Aorta (tissue), 5 donors: ENCODE measurements at places on chromosomes 2 and 18. TPM values are rescaled to one million over a fixed set of nuclear protein-coding genes. Genes with fewer than 3 reads are reported as not detected.

Gene SERPINB12
- total RNA-seq, result not detected

Gene CABYR
- total RNA-seq, result 5.5 TPM

Gene LRRC30
- total RNA-seq, result not detected

Gene MEIS1
- 76.6 TPM for total RNA-seq

Gene B3GNT7
- total RNA-seq, result 4.0 TPM

Gene PDCD1
- total RNA-seq, result 0.75 TPM

Gene SLC9A2
- not detected for total RNA-seq

DNA sequence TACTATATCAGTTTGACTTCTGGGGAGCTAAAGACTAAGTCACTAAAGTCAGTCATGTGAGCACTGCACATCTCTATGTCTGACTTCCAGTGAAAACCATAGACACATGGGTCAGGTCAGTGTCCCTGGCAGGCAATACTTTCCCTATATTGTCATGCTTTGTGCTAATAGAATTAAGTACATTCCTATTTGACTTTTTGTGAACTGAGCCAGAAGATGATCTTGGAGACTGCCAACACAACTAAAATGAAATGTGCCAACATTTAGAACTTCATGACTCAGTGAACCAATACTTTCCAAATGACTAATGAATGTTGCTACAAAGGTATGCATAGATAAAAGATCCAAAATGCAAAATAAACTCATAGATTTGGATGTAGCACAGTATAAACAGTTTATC is 820.8 kb upstream of the FAM98A start:
- no peak for DNase-seq

GRCh38 chr2:240235149-240235803 is 94.8 kb upstream of the OTOS start:
- DNase-seq, result peak; percentile 39

GRCh38 chr2:240586919-240587800 is 626 bp downstream of the CAPN10 start:
- peak; percentile 38 for DNase-seq

GRCh38 chr18:40380686-40381439 is 1574.2 kb upstream of the PIK3C3 start:
- DNase-seq, result no peak

DNA sequence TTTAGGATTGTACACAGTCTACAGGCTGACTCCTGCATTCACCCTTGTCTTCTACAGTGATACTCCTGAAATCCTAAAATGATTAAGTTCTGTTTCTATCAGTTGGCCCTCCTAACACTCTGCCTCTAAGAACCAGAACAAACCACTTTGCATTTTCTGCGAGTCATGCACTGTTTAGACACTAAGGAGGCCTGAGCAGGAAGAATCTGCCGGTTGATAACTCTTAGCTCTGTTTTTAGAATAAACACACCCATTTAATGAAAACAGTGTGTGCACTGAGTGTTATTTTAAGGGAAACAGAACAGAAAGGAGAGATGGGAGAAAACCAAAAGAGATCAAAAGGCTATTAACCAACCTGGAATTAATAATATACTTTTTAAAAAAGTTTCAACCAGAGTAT is 22.9 kb upstream of the SSB start:
- DNase-seq, result no peak

DNA sequence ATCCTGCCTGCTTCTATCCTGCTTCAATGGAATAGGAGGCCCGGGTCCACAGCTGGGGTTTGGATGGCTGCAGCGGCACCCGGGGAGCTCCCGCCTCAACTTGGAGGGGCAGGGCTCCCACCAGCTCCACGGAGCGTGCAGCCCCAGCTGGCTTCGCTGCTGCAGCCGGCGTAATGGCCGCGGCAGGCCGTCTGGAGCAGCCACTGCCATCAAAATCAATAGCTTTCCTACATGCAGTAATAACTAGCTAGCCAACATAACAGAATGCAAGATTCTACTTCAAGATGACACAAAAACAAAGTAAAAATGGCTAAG is 154.2 kb upstream of the RMP24 start:
- no peak for DNase-seq

DNA sequence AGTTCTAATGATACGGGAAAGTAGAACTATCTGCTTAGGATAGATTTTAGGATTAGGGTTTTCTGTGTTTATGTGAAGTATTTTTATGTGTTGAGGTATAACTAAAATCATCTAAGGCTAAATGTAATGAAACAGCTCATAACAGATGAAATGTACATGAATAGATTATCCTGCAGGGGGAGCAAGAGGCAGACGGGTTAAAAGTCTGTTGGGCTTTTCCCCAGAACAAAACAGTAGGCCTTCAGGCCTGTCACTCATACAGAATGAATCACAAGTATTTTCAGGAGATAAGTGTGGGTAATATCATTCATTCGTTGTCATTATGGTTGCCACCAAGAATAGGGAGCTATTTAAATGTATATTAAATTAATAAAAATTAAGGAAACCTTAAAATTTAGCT is 107.9 kb upstream of the IL1R2 start:
- no peak for DNase-seq

DNA sequence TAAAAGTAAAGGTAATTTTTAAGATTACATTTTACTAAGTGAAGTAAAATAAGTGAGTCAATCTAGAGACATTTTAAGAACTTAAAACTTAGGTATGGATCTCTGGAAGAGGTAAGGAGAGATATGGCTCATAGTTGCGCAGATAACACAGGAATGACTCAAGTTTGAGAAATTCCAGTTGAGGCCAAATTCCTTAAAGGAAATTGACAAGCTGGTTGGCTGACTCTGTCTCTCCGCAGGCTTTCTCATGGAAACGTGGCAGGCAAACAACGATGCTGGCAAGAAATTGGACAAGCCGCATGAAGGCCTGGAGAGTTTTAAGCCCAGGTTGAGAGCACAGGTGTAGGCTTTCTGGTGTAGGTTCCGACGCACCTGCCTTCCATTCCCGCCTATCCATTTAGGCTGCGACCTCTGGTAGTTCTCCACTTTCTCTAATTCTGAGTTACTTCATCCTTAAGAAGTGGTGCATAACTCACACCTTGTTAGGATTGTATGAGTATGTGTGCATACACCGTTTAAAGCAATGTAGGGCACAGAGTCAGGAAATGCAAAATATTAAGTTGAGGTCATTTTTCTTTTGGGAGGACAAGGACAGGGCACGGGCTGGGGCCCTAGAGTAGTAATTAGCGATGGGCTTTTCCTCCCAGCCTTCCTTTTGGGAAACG is 589 bp upstream of the DAW1 start:
- DNase-seq, result no peak

- peak; percentile 26 for DNase-seq
Observed at GRCh38 chr2:120767486-120768005, 31.9 kb downstream of the GLI2 start.

GRCh38 chr18:50797142-50797541 is 22.7 kb downstream of the MRO start:
- no peak for DNase-seq

DNA sequence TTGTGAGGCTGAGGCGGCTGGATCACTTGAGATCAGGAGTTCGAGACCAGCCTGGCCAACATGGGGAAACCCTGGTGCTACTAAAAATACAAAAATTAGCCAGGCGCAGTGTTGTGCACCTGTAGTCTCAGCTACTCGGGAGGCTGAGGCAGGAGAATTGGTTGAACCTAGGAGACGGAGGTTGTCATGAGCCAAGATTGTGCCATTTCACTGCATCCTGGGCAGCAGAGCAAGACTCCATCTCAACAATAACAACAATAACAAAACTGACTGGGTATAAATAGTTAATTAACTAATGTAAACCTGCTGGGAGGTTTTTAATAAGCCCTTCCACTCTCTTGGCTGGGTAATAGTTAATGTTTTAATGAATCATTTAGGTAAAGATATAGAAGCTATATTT is 7.8 kb downstream of the SULT6B1 start:
- DNase-seq, result no peak

GRCh38 chr18:61651880-61652268 is 240.9 kb downstream of the RNF152 start:
- DNase-seq, result no peak

DNA sequence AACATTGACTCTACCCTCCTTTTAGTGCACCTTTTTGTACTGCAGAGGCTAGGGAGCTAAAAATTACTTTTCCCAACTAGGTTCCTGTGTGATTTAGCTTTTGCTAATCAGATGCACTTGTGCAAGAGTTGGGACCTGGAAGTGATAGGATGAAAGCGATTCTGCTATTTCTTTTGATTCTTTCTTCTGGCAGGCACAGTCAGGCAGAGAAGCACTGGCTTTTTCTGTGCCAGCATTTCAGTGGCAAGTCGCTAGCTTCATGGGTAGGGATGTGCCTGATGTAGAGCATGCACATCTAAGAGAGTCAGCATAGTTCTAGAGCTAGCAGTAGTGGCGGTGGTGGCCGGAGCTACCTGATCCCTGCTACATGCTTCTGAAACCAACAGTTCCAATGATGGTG is 89.8 kb downstream of the MDH1 start:
- DNase-seq, result no peak

DNA sequence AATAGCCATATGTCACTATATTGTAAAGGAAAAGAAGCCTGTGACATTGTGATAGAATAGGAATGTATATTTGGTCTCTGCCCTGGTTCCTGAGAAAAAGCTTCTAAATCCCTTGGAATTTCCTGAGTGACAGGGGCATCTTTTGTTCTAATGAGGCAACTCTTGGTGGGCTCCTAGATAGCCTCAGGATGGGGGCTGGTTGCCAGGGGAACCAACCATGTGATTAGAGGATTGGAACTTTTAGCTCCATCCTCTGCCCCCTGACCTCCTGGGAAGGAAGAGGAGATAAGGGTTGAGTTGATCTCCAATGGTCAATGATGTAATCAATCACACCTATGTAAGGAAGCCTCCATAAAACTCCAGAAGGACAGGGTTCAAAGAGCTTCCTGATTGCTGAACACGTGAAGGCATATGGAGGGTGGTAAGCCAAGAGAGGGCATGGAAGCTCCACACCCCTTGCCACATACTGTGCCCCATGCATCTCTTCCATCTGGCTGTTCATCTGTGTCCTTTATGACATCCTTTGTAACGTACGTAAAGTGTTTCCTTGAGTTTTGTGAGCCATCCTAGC is 2.9 kb upstream of the ME2 start:
- no peak for DNase-seq

DNA sequence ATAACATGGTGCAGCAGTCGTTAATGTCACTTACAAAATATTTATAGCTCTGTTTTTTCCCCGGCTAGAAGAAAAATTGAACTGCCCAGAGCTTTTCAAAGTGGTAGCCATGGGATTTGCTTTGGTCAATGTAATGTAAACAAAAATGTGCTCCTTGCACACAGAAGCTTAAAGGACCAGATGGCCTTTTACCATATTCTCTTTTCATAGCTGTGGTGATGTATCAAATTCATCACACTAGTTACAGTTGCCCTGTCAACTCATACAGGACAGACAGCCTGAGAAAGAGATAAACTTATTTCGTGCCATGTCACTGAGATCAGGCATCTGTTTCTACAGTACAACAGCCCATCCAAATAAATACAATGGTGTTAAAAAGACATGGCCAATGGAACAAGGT is 368.1 kb upstream of the CDH19 start:
- DNase-seq, result no peak

GRCh38 chr2:162123806-162124758 is 28.0 kb downstream of the GCG start:
- DNase-seq, result no peak

- peak; percentile 41 for DNase-seq
Observed at GRCh38 chr18:31041271-31042083, 1.1 kb downstream of the DSC3 start.

DNA sequence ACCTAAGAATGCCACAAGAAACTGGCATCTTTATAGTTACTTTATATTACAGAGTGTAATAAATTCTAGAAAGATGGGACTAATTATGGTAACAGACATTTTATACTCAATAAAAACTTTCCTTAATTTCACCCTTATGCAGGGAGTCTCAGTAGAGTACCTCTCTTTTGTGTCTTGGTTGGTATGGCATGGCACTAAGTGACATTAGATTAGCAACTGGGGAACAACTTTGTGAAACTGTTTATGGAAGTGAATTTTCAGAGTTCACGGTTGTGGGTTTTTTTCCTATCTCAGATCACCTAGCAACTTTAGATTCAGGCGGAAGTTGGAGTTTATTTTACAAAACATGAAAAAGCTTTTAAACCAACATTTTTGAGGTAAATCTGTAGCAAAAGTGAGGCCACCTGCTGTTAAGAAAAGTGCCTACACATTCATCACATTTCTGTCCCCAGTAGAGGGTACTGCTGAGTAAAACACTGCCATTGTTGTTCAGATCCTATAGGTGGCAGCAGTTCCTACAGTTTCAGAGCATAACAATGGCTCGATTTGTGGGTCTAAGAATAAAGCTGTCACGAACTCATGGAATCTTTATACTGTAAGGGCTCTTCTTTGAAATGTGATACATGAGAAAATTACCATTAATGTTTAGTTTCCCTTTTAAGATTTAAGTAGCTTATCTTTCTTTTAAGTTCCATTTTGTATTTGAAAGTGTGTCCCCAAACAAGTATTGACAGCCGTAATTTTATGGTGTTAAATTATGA is 117.6 kb downstream of the CAMKMT start:
- no peak for DNase-seq

- DNase-seq, result no peak
Observed at GRCh38 chr18:53553030-53553429, 671.4 kb downstream of the MBD2 start.

DNA sequence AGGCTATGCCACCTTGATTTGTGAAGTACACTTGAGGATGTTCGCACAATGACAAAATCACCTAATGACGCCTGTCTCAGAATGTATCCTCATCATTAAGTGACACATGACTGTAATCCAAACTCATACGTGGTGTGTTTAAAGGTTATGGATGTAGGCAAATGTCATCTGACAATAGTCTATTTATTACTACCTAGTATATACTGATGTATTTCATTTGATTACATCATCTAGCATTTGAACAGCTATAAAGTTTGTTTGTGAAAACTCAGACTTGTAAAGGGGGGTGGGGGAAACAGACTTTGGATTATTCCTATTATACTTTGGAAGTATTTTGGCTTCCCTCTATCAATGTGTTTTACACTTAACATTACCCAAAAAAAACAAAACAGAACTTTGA is 129.9 kb downstream of the TANC1 start:
- no peak for DNase-seq

GRCh38 chr2:159713631-159714246 is 1.4 kb downstream of the MARCHF7 start:
- no peak for DNase-seq

- DNase-seq, result no peak
Observed at GRCh38 chr2:34909992-34910705, 1311.0 kb upstream of the FAM98A start.
